ENCODE measurements at places on chromosomes 16 and 17.

DNA sequence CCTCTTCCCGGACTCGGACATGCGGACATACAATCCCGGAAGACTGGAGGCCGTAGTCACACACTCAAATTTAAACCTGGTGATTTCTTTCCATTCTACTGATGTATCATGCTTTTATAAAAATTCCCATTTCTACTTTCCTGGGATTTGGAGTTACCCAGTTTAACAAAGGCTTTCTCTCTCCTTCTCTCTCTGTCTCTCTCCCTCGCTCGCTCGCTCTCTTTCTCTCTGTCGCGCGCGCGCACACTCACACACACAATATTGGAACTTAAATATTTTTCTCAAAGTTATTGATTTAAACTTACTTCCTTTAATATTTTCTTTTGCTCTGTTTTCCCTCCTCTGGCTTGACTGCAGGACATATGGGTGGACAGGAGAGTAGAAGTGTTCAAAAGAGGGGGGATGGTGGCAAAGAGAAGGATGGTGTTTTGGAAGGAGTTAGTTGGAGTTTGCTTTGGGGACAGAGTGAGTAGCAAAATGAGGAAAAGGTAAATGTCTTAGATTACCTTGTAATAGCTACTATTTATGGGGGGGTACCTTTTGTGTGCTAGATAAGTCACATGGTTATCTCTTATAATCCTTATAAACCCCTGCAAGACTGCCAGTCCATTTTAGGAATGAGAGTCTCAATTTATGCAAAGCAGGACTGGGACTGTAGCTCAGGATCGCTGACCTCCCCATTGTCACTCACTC is 878 bp upstream of the TRIM25 start:
- no peak for DNase-seq

GRCh38 chr17:44968225-44969143 is at the start of gene C1QL1:
C1QL1 (minus strand) TSS chr17:44968303; CDS start chr17:44968048, 255 bp downstream.
- DNase-seq, result peak; percentile 94

- no peak for DNase-seq
These were observed 240.9 kb downstream of the ENGASE start for GRCh38 chr17:79315358-79316105.

- no peak for DNase-seq
These were observed 53.6 kb downstream of the GRIN2A start for GRCh38 chr16:10128397-10129258.

- no peak for DNase-seq
These were observed 51.2 kb downstream of the SKAP1 start for GRCh38 chr17:48378708-48379392.

GRCh38 chr17:28327709-28328108 is 7.6 kb downstream of the IFT20 start:
- DNase-seq, result no peak

GRCh38 chr17:64187093-64187895 is 57.4 kb upstream of the ERN1 start:
- DNase-seq, result no peak

- peak; percentile 60 for DNase-seq
These were observed 1.7 kb upstream of the ANKRD13B start for GRCh38 chr17:29591146-29591736.

DNA sequence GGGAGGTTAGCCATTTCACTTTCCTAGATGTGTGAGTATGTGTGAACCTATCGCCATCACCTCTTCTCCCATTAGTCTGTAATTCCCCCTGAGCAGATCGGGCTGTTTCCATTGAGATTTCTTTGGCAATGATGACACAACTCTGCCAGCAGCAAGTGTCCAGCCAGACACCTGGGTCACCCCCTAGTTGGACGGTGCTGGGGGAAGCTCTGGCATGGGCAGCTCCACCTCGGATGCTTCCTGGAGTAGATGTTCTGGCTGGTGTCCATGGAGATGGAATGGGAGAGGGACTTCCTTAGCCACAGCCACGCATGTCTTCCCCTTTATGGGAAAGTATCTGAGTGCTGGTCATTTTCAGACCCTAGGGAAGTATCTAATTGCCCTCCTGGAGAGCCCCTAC is 247.9 kb upstream of the RPL38 start:
- no peak for DNase-seq

- no peak for DNase-seq
These were observed 17.4 kb downstream of the CTCF start for GRCh38 chr16:67579686-67580085.

- DNase-seq, result peak; percentile 21
These were observed 147.2 kb downstream of the SPECC1 start for GRCh38 chr17:20156196-20157000.

GRCh38 chr16:31135535-31136286 is at the start of gene PRSS8:
PRSS8 (minus strand) TSS chr16:31135727; CDS start chr16:31135498, 229 bp downstream.
- no peak for DNase-seq

DNA sequence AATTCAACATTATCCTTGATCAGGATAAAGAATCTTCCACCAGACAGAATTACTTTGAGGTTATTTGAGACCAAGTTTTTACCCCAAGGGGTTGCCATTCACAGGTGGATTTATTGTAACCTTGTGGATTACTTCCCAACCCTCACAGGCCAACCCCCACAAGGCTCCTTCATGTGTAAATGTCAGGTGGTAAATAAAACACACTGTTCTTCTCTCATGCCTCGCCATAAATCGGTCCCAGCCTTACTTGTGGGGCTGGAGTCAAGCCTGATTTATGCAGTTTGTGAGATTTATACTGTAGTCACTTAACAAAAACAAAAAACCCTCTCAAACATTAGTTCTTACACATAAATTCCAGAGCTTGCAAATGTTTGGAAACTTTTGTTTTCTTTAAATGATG is 98.6 kb upstream of the IRX3 start:
- DNase-seq, result peak; percentile 58

DNA sequence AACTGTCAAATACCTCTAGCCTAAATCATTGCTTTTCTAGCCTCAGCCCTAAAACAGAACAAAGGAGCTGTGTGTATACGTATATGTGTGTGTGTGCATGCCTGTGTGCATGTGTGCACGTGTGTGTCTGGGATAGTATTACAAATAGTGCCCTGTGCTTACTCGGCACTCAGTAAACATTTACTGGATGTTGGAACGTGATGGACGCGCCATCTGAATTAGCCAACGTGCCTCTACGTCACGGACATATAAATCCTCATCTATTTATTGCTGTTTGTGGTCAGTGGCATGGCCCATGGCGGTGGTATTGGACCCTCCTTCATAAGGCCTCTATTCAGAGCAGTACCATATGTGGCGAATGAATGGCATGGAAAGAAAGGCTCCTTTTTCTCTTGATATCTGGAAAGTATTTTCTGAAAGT is 37.5 kb downstream of the WWP2 start:
- no peak for DNase-seq

GRCh38 chr17:59329176-59330052 is 2.0 kb upstream of the YPEL2 start:
- DNase-seq, result peak; percentile 80

- no peak for DNase-seq
These were observed 55.5 kb downstream of the RPH3AL start for GRCh38 chr17:296906-297690.

DNA sequence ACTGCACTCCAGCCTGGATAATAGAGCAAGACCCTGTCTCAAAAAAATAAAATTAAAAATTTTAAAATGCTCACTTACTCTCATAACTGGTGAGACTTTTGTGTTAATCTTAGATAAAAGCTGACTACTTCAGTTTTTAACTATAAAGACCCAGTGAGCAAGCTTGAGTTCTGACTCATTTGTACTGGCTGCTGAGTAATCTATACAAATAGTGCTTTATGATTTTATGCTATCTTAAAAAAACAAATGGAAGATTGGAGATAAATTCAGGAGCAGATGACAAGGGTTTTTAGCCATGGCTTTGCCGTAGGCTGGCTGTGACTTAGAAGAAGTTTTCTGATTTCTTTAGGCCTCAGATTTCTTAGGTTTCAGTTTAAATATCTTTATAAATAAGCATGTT is 30.5 kb downstream of the SNTB2 start:
- DNase-seq, result no peak

GRCh38 chr16:8925455-8925854 is 38.3 kb downstream of the USP7 start:
- no peak for DNase-seq

GRCh38 chr16:16092925-16093627 is 130.2 kb downstream of the ABCC6 start:
- DNase-seq, result no peak

DNA sequence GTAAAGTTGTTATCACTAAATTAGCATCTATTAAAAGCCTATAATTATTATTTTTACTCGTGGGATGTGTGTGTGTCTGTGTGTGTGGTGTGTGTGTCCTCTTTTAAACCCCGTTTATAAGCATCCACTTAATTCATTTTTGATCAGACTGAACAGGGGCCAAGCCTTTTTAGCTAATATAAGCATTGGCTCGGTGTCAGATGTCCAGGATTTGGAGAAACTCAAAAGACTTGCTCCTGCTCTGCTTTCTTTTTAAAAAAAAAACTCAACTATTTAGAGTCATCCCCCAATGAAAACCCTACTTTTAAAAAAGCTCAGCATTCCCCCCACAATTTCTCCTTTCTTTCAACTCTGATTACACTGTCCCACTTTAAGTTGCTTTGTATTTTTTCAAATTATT is 459.3 kb upstream of the MAF start:
- DNase-seq, result no peak

- peak; percentile 80 for DNase-seq
These were observed 147.3 kb downstream of the CCDC182 start for GRCh38 chr17:57597531-57598453.

- no peak for DNase-seq
These were observed 6.6 kb downstream of the GID4 start for GRCh38 chr17:18045691-18046350.

DNA sequence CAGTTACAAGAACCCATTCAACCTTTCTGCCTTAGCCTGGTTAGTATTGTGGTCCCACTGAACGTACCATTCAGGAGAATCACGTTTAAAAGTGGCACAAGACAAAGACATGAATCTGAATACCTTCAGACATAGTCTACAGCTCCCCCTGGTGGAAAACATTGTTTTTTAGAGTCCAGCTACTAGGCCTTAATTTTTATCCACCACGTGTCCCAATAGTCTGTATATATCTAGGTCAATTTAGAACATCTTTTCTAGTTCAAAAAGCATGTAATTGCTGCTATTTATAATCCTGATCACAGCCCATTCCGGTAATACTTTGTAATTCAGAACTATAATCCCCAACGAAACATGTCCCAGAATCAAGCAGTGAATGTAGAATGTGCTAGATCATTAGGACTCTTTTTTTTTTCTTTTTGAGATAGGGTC is 13.7 kb upstream of the GUCY2D start:
- DNase-seq, result peak; percentile 88

DNA sequence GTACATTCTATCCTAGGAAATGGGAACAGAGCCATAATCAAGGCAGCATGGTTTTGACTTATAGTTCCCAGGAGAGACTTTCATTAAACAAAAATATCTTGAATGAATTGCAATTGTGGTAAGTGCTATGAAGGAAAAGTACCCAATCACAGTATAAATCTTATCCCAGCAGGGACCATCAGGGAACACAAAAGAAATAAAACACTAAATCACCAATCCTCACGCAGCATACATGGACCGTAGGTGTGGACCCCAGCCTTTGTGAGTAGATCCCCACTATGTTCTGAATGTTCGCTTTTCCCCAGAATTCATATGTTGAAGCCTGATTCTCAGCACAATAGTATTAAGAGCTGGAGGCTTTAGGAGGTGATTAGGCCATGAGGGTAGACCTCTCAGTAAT is 925.0 kb upstream of the RBFOX1 start:
- DNase-seq, result no peak

DNA sequence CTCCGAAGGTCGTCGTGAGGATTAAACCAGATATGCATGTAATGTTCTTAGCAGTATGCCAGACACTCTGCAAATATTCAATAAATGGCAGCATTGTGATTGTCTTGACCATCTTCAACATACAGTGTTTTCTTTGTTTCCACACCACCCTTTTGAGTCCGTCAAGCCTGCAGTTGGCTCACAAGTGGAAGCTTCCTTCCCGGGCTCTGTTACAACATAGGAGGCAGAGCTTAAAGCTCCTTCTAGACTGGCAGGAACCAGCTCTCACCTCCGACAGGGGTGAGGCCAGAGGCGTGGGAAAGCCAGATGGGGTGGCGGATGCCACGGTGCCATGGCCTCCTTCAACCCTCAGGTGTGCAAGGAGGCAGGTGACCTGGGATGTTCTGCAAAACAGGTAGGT is 138.3 kb downstream of the FOXL1 start:
- DNase-seq, result no peak

DNA sequence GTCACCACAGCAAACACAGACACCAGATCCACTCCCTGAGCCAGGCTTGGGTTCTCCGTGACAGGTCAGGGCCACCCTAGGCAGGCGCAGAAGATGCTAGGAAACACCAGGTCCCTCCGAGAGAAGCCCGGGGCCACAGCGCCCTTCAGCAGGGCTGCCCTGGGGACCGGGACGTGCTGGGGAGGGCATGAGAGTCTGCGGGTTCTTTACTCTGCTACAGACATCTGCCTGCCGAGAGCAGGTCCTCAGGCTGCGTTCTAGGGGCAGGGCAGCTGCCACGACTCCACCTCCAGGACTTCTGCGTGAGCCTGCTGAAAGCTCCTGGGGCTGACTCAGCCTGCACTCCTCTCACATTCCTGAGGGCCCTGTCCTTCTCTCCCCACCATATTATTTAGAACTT is 11.4 kb downstream of the MYLK3 start:
- DNase-seq, result no peak

DNA sequence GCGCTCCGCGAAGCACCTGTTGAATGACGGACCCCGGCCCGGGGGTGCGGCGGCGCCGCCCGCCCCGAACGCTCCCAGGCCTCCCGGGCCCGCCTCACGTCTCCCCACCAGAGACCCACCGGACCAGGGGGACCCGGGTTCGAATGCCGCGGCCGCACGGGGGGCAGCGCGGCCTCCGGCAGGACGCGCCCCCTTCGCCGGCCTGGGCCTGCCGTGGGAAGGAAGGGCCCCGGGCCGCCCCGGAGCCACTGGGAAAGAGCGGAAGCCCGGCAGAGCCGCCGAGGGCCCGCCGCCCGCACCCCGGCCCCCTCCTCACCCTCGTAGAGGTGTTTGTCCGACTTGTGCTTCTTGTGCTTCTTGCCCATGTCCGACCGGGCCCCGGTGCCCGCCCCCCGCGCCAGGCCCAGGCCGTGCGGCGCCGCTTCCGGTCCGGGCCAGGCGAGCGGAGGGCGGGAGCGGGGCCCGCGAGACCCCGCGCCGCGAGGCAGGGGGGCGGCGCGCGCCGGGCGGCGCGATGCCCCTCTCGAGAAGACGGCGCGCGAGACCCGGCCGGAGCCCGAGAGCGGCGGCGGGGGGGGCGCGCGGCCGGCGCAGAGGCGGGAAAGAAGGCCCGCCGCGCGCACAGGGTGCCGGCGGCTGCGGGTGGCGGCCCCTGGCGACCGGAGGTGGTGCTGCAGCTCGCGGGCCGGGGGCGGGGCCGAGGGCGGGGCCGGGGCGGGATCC is at the start of gene BRD7:
TSS of gene BRD7 (minus strand) at position 579 of the 723 bp plus-strand sequence. CDS start at position 365, 214 bp downstream.
- peak; percentile 66 for DNase-seq

DNA sequence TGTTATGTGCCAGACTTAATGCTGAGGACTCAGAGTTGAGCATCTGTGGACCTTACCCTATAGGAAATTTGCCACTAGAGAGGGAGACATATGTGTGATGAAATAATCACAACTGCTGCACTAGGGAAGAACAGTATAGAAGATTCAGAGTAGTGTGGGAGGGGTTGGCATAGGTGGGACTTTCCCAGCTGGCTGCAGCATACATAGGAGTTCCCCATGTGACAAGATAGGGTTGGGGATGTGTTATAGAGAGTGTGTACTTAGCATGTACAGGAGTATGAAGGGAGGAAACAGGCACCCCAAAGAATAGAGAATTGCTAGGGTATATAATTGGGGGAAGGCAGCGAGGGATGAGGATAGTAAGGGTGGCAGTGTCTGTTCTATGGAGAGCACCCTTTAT is 2.9 kb downstream of the NUP93 start:
- no peak for DNase-seq

- DNase-seq, result no peak
These were observed 8.2 kb downstream of the PLCD3 start for GRCh38 chr17:45123930-45124796.

- DNase-seq, result no peak
These were observed 155.9 kb downstream of the C16orf78 start for GRCh38 chr16:49529411-49530045.

All from renal pelvis (tissue), 12 donors.